WERI-Rb-1 (cell line): ENCODE measurements at places on chromosomes 11 and 22.

- no peak for DNase-seq
Measured at GRCh38 chr11:114447444-114447843, 8.2 kb downstream of the REXO2 start.

- DNase-seq, result no peak
Measured at GRCh38 chr11:2651054-2651617, 48.7 kb downstream of the KCNQ1OT1 start.

- no peak for DNase-seq
Measured at GRCh38 chr11:117888139-117888566, 11.7 kb upstream of the FXYD6 start.

- no peak for DNase-seq
Measured at GRCh38 chr22:37274380-37274862, 7.9 kb upstream of the CYTH4 start.

DNA sequence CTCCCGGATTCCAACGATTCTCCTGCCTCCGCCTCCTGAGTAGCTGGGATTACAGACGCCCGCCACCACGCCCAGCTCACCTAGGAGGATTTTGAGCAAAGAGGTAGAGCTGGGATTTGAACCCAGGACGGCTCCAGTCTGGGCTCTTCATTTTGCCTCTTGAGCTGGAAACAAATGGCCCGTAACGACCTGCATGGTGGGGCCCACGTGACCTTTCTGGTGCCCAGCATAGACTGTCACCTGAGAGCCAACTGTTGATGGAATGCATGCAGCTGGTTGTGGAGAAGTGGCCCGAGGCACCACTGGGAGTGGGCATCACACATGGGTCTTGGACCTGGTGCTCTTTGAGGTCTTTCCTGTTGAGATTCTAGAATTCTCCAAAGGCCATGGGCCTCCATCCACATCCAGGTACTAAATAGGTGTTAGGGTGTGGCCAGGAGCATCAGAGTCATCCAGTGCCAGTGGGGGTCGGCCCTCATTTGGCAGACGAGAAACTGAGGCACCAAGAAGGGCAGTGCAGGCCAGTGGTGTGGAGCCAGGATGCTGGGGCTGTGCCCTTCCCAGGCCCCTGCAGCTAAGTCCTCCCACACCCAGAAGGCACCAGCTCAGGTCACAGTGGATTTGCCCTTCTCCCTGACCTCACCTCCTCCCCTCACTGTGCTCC, 3.9 kb downstream of the ATF4 start:
- DNase-seq, result peak; percentile 59

DNA sequence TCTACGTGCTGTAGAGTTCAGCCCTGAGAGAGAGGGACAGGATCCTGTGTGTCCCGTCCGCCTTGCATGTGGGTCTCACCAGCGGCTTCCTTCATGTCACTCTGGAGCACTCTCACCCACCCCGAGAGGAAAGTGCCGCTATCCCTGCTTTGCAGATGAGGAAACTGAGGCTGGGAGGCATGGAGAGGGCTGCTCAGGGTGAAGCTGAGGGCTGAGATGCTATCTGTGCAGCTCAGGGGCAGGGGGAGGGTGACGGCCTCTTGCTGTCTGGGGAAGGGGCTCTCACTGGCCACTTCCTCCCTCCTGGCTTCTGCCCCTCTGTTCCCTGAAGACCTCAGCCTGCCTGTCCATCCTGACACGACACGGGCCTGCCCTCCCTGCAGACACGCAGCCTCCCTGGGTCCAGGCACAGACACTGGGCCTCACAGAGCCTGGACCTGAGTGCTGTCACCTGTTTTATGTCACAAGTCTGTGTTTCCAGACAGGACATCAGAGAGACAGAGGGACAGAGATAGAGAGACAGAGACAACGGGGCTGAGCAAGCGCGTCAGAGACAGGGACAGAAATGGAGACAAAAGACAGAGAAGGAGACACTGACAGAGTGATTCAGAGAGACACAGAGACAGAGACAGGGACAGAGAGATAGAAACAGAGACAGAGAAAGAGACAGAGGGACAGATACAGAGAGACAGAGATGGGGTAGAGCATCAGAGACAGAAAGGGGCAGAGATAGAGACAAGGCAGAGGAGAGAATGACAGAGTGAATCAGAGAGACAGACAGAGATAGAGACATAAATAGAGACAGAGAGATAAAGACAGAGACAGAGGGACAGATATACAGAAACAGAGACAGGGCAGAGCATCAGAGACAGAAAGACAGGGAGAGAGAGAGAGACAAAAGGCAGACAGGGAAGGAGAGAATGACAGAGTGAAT, 53.1 kb downstream of the MCM5 start:
- DNase-seq, result no peak
